ENCODE measurements at places on chromosomes 3 and 15.

- no peak for DNase-seq
Measured at GRCh38 chr15:57298843-57299550, 77.3 kb upstream of the CGNL1 start.

DNA sequence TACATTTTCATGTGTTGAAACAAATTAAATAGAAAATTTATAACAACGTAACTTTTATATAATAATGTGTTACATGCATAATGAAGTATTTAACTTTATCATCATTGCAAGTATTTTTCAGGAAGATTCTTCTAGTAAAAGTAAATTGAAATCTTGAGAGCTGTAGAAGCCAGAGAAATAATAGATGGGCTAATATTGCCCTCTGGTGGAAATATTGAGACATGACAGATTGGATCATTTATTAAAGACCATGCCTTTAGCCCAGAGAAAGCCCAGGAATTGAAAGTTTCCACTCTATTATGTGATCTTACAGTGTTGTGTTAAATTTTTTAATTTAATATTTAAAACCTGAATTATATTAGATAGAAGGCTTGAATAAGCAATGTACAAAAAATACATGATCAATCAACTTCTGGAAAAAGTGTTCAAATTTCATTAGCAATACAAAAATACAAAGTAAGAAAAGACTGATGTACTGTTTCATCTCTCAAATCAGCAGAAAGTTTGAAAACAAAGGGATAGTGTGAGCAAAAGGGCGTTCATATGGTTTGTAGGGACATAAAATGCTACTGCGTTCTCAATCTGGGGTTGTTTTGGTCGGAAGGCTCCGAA is 52.7 kb upstream of the SPTSSB start:
- DNase-seq, result peak; percentile 65

DNA sequence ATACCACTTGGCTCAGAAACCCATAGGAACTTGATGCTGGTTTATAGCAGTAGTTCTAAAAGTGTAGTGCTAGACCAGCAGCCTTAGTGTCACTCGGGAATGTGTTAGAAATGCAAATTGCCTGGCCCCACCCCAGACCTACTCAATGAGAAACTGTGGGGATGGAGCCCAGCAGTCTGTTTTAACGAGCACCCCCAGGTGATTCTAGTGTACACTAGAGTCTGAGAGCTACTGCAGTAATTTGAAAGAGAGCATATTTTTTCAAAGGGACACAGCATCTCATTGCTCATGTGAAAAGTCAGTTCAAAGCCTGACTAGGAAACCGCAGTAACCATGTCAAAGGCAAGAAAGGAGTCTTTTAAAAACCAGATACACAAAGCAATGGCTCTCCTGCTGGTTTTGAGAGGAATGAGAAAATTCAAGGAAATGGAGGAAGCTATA is 313.4 kb downstream of the SQOR start:
- peak; percentile 53 for DNase-seq

GRCh38 chr3:11898611-11899325 is 52.1 kb upstream of the TAMM41 start:
- DNase-seq, result no peak

GRCh38 chr3:127421943-127422662 is 134.3 kb upstream of the PRR20G start:
- DNase-seq, result no peak

GRCh38 chr3:50552598-50552997 is 14.9 kb downstream of the C3orf18 start:
- no peak for DNase-seq

- DNase-seq, result no peak
Measured at GRCh38 chr3:58528629-58529028, 8.4 kb downstream of the ACOX2 start.

DNA sequence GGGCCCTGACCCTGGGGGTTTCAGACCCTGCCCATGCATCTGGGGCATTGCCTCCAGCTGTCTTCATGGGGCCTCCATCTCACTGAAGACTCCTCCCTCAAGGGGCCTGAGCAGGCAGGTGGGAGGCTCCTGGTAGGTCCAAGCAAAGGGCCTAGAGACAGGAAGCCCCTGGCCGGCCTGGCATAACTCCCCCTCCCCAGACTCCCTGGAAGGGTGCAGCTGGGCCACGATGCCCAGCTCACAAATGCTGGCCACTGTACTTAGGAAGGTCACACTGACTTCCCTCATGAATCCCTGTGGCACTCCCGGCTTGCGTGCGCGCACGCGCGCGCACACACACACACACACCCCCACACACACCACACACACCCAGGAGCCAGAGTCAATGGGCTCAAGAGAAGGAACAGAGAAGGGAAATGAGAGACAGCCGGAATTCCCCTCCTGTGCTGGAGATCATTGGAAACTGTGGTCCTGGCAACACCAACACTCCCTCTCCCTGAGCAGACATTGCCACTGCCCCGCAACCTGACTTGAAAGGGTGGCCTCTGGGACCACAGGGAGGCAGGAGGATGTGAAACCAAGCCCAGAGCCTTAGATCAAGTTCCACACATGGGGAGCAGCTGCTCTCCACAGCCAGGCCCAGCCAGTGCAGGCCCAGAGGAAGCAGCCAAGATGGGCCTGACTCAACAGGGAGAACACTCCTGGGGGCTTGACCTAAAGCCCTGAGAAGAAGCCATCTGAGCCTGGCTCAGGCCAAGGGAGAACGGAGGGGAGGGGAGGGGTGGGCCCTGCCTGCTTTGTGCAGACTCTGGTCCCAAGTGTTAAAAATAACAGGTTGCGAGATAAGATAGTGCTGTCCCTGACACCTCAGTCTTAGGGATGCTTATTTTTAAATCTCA is 69.7 kb downstream of the SCN5A start:
- no peak for DNase-seq

- no peak for DNase-seq
Measured at GRCh38 chr15:99956820-99957641, 223.8 kb upstream of the LYSMD4 start.

DNA sequence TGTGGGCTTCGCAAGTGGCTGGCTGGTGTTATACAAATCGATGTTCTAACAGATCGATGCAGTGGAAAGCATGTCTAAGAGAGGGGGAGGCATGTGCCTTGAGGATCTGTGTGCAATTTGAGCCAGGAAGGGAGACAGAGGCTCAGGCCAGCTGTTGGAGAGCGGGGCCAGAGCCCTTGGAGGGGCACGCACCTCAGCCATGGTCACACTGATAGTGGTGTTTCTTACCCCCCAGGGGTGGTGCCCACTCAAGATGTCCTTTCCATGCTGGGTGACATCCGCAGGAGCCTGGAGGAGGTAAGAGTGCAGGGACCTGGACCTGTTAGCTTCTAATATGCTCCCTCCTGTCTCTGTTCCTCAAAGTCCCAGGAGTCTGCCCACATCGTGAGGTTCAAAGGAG is 3.8 kb upstream of the ABTB1 start:
- no peak for DNase-seq

- DNase-seq, result peak; percentile 85
Measured at GRCh38 chr15:47188758-47189507, 528.4 kb upstream of the SEMA6D start.

DNA sequence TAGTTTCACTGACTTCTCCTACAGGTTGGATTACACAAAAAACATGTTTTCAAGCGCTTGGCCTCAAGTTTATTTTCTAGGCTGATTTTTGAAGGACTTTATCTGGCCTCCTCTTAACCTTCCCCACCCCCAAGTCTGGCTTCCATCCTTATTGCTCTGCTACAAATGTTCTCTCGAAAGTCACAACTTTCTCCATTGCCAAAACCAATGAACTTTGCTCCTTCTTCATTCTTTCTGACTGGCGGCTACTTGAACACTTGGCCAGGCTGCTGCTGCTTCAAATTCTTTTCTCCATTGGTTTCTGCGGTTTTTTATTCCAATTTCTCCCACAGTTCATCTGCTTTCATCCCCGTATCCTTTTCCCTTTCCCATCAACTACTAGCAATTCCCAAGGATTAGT is 106.6 kb downstream of the TOP2B start:
- DNase-seq, result no peak
